ENCODE measurements at places on chromosomes 12 and 14.
A peak's percentile ranks its signal among the peaks of the same experiment; 100 is the strongest.

DNA sequence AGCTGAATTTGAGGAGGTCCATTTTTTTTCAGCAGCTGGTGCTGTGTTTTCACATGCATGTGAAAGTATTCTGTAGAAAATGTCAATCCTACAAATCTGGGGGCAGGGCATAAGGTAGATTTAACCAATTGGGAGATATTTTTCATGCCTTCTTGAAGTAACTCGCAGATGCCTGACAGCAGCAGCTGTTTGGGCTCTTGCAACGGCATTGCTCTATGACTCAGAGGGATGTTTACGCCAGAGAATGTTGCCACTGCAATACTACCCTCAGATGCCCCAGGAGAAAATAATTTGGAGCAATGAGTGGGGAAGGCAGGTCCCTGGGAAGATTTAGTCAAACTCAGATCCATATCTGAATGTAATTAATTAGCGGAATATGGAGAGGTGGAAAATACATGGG, 42.5 kb upstream of the MYBPC1 start:
- peak; percentile 51 for DNase-seq

DNA sequence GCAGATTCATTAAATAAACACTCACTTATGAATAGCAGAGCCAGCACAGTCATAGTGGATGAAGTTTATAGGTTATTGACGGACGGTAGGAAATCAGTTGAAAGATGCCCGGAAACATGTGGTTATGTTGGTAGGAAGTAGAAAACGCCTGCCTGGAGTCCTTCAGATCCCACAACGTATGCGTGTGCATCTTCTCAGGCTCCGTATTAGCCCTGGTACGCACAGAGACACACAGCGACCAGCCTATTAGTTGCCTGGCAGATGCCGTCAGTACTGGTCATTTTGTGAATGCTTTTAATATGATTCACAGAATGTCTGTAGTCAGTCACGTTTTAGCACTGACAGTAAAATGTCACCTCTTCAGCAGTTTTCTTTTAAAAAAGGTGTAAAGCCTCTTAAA, 196.4 kb downstream of the RGS6 start:
- DNase-seq: no peak

- DNase-seq: peak; percentile 66
Observed at GRCh38 chr12:116880817-116881324, 370 bp downstream of the HRK start.

DNA sequence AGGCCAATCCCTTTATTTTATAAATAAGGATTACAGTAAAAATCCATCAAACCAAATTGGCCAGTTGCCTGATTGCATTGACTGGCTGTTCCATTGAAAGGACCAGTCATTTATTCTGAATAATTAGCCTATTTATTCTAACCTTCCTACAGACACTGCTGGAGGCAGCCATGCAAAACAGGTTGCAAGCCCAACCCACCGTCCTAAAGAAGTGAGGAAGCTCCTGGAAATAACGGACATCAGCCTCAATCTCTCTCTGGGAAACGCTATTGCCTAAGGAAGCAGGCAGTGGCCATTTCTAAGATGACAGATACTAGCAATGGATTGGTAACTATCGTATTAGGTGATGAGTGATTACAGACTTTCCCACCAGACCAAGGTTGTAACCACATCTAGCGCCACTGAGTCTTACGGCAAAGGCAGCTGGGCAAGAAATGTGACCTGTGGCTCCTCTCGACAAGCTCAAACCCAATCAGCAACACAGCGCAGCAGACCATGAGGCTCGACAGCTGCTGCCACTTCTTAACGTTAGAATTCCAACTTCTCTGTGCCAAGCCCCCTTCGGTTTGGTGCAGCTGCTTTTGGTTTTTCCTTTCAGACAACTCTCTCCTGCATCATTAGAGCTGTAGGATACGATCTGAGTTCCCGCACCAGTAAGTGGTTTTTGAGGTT, 134.2 kb downstream of the KCNK10 start:
- DNase-seq: no peak

- DNase-seq: no peak
Observed at GRCh38 chr12:100472325-100472724, 1.3 kb upstream of the NR1H4 start.

DNA sequence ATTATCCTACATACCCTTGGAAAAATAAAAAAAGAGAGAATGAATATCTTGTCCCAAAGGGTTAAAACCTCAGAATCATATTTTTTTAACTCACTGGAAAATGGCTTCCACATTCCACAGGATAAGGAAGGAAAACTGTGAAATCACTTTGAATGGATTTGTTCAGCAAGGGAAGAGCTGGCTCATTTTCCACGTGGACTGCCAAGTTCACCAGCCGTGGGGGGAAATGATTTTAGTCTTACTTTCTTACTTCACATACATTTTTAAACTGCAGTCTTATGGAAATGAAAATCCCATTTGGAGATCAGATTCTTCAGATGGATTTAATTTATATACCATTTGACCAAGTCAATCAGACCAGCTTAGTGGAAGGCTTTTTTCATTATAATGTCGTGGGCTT, 29.9 kb upstream of the AEBP2 start:
- DNase-seq: peak; percentile 88

DNA sequence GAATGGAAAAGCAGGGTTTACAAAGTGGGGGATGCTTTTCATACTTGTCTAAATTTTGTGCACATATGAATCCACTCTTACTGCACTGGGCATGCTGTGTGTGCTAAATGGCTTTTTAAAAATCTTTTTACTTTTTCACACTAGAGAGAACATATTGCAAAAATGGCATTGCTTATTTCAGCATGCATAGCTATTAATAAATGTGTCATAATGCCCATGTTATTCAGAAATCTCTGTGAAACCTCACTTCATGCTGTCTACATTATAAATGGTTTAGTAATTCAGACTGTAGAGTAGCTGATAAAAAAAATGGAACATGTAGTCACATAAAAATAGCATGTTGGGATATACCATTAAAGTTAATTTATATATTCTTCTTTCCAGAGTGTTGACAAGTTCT, 593.8 kb downstream of the RPL10L start:
- DNase-seq: no peak

- DNase-seq: no peak
Observed at GRCh38 chr12:96462571-96463280, 26.7 kb upstream of the CFAP54 start.

- DNase-seq: no peak
Observed at GRCh38 chr14:49853158-49853477, 530 bp upstream of the NEMF start.

GRCh38 chr14:91249841-91250616, 5.5 kb upstream of the GPR68 start:
- no peak for DNase-seq

DNA sequence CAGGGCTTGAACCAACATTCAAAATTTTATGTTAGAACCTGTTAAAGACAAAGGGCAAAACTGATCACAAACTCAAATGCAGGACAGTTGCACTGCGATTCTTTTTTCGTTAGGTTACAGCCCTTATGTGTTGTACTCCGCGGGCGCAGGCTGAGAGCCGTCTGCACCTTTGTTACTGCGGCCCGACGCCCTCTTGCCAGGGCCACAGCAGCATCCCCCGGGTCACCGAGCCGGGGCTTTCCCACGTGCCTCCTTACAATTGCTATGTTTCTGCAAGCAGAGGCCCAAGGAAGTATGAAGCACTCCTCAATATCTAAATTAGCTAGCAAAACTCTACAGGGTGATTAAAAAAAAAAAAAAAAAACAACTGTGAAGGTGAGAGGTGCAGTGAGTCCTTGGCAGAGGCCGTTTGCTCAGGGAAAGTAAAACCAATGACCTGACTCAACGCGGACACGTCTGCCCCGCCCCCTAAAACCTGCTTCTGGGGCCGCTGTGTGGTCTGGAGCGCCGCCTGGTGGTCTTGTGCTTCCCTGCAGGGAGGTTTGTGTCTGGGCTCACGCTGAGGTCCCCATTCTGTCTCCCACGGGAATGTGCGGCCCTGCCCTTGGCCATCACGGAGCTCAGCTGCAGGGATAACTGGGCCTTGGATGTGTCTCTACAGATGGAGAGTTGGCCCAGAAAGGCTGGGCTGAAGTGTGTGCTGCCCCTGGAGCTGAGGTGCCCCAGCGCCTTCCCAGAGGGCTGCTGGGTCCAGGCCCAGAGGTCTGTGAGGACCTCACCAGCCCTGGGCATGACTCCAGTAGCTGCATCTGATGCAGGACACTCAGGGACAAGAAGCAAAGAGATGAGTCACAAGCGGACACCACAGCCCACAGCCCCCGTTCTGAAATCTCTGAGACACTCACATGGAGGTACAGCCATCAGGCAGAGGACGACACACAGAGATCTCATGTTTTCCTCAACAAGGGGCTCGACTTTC, 418.5 kb downstream of the TMEM121 start:
- DNase-seq: no peak

- no peak for DNase-seq
Observed at GRCh38 chr12:90274407-90274806, 565.8 kb upstream of the ATP2B1 start.

DNA sequence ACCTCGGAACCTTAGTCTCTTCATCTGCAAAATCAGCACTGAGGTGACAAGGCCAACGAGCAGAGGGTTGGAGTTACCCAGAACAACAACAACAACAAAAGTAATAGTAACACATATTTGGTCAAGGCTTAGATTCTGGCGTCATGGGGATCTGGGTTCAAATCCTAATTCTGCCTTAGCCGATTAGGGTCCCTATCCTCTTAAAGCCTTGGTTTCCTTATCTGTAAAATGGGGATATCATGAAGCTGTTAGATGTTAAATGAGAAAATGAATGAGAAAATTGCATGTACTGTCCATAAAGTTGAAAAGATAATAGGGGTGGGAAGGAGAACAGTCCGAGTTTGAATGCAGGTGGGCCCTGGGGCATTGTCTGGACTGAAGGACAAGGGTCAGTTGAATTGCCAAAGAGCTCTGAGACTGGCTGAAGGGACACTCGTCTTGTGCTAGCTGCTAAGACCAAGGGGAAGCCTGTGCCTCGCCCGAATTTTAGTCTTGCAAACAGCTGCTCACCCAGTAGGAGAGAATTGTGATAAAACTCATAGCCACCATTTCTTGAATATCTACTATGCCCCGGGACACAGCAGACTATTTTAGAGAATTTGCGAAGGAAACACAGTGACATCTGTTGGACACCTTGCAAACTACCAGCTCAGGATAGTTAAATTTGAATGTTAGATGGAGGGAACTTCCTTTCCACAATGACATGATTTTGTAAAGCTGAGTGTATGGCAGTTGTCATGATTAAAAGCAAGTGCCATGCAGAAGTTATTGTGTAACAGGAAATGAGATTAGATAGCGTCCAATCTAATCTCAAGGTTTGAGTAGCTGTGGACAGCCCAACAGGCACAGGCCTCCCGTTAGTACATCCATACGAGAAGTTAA, 6.8 kb upstream of the HNF1A start:
- no peak for DNase-seq

DNA sequence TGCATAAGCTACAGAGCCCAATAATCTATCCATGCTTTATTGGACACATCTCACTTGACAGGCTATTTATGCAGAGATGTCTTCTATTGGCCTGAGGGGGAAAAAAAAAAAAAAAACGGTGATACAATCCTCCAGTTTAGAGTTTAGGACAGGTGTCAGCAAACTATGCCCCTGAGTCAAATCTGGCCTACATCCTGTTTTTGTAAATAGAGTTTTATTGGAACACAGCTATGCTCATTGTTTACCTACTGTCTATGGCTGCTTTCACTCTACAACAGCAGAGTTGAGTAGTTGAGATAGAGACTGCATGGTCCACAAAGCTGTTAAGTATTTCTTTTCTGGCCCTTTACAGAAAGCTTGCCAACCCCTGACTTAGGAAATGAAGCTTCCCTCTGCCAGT, 403.1 kb downstream of the C12orf75 start:
- DNase-seq: no peak

DNA sequence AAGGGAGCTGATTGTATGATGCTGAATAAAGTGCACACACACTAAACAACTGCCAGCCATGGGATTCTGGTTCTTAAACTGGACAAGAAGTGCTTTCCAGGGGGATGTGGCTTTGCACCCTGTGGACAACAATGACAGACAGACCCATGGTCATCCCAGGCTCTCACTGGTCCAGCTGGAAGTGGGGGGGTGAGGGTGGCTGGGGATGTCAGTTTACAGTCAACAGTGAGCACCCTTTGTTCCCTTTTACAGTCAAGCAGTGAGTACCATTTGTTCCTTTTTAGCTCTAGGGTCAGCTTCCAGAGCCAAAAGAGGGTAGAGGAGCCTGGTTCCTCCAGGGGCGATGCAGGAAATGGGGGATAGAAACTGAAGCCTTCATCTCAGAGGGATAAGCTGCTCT, 100.7 kb downstream of the SMOC1 start:
- no peak for DNase-seq

- DNase-seq: no peak
Observed at GRCh38 chr12:105099356-105099755, 8.2 kb upstream of the WASHC4 start.

DNA sequence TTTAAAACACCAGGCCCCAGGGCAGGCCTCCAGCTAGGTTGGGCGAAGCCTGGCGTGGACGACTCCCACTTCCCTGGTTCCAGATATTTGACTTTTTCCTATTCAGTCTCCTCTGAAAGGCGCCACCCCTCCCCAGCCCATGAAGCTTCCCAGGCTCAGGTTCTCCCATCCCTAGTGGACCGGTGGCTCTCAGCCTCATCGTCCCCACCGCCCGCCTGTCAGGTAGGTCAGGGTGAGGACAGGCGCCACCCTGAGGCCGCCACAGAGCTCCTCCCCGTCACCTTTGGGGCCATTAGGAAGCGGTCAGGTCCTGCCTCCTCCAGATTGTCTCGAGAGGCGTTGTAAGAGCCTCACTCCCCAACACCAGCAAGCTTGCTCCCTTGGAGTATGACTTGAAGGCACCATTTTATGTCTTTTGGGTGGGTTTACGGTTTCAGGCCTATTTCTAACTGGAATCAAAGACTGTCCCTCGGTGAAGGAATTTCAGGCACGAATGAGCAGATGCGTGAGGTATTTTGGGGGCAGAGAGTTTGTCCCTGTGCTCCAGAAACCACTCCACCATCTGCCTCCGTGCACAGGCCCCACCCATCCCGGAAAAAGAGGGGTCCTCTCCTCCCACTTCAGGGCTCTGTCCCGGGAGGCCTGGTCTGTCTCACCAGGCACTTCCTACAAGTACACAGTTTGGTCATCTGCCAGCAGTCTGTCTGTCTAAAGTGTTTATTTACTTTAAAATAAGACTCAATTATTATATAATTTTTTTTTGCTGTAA, 55.6 kb downstream of the TSPAN9 start:
- DNase-seq: no peak

DNA sequence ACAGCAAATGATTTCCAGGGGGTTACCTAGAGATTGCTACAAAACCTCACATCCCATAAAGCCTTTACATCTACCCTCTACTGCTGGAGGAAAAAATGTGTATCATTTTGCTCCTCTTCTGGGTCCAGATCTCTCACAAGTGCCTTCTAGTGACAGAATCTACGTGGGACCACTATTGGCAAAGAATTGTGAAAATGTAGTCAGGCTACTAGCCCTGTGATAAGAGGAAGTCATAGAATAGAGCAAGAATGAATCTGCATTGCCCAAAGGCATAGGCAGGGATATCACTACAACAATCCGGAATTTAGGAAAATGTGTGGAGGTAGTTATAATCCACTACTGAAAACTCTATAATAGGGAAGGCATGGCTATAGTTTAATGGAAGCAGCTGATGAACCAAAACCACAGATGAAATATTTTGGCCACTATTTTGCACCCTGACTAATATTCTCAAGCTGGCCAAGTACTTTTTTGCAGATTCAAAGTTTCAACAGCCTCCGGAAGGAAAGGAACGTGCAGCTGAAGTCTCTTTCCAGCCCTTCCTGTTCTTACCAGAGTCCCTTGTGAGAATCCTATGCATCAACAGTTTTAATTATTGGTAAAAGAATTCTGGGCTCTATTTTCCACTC, 176.8 kb downstream of the PHLDA1 start:
- no peak for DNase-seq

Data from right forelimb (tissue), 1 donor.